Aorta (tissue), 5 donors: ENCODE measurements at places on chromosomes 2 and 18. TPM values are rescaled to one million over a fixed set of nuclear protein-coding genes. Genes with fewer than 3 reads are reported as not detected.

The C2orf15 gene
- total RNA-seq, result 0.65 TPM

The FRZB gene
- 122 TPM for total RNA-seq

The ALPI gene
- total RNA-seq, result not detected

The DPY30 gene
- total RNA-seq, result 47.5 TPM

- H3K27ac ChIP-seq, result no peak overlapping the region
- H3K36me3 ChIP-seq, result peaks cover 4% of the 10 kb centered on the region
- no peak overlapping the region for H3K4me3 ChIP-seq
- H3K27me3 ChIP-seq, result no peaks in the 10 kb centered on the region
- no peaks in the 10 kb centered on the region for H3K4me1 ChIP-seq
Measured at GRCh38 chr2:19973466-19973865, 16.4 kb downstream of the WDR35 start.

- DNase-seq, result no peak
- no peak overlapping the region for H3K4me3 ChIP-seq
- H3K36me3 ChIP-seq, result no peaks in the 10 kb centered on the region
- peaks cover 5% of the 10 kb centered on the region for H3K4me1 ChIP-seq
- H3K27ac ChIP-seq, result peak overlapping the region; percentile 28
- no peaks in the 10 kb centered on the region for H3K27me3 ChIP-seq
Measured at GRCh38 chr2:11333427-11334183, 10.8 kb downstream of the ROCK2 start.

The GRHL1 gene
- 2.5 TPM for total RNA-seq

The ALPP gene
- total RNA-seq, result not detected

The ST8SIA3 gene
- total RNA-seq, result not detected

GRCh38 chr2:162184821-162185450 lies 32.9 kb upstream of the GCG start:
- DNase-seq, result no peak
- H3K27me3 ChIP-seq, result no peaks in the 10 kb centered on the region
- no peaks in the 10 kb centered on the region for H3K4me1 ChIP-seq
- H3K27ac ChIP-seq, result no peak overlapping the region
- no peaks in the 10 kb centered on the region for H3K36me3 ChIP-seq
- no peak overlapping the region for H3K4me3 ChIP-seq

DNA sequence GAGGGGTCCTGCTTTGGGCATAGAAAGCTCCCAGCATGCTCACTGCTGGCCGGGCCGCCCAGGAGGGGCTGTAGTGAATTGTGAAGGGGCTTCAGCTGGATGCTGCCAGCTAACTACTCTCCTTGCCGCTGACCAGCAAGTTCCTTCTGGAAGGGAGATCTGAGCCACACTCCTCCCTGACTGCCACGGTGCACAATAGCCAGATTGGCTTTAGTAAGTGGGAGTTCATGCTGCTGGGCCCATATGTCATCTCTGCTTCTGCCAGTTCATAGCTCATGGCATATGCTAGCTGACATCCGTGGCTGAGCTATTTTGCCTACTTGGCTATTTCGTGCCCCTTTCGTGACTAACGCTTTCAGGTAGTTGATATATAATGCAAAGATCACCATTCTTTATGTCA lies 51.6 kb upstream of the ROCK2 start:
- no peaks in the 10 kb centered on the region for H3K27me3 ChIP-seq
- no peak for DNase-seq
- H3K36me3 ChIP-seq, result no peaks in the 10 kb centered on the region
- H3K4me1 ChIP-seq, result no peaks in the 10 kb centered on the region

The C2orf76 gene
- 14.0 TPM for total RNA-seq

- H3K4me3 ChIP-seq, result no peak overlapping the region
- H3K27me3 ChIP-seq, result no peaks in the 10 kb centered on the region
Measured at GRCh38 chr2:234502285-234502918, 5.5 kb upstream of the ARL4C start.

- no peak overlapping the region for H3K4me3 ChIP-seq
- H3K27ac ChIP-seq, result no peak overlapping the region
- peak; percentile 57 for DNase-seq
- H3K4me1 ChIP-seq, result no peaks in the 10 kb centered on the region
- no peaks in the 10 kb centered on the region for H3K27me3 ChIP-seq
- H3K36me3 ChIP-seq, result no peaks in the 10 kb centered on the region
Measured at GRCh38 chr2:20132990-20133535, 81.6 kb upstream of the LAPTM4A start.

The LAPTM4A gene
- 211 TPM for total RNA-seq

DNA sequence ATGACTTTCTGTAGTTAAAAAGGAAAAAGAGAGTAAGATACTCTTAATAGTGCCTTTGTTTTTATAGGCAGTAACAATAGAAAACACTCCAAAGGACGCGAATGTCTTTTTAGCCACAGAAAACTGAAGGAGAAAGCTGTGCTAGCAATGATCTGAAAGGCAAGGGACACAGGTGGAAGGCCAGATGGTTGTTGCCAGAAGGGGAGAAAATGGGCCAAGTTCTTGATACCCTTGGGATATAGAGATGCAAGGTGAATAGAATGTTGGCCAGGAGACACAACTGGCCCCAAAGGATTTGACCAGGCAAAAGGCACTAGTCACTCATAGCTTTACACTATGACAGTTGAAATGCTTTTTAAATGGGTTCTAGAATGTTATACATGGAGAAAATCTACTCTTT lies 180.0 kb downstream of the NRXN1 start:
- no peak for DNase-seq
- no peaks in the 10 kb centered on the region for H3K36me3 ChIP-seq
- no peaks in the 10 kb centered on the region for H3K4me1 ChIP-seq
- H3K27me3 ChIP-seq, result no peaks in the 10 kb centered on the region
- no peak overlapping the region for H3K27ac ChIP-seq
- H3K4me3 ChIP-seq, result no peak overlapping the region

- H3K4me3 ChIP-seq, result no peak overlapping the region
- no peaks in the 10 kb centered on the region for H3K27me3 ChIP-seq
- H3K36me3 ChIP-seq, result no peaks in the 10 kb centered on the region
- DNase-seq, result no peak
- no peak overlapping the region for H3K27ac ChIP-seq
Measured at GRCh38 chr2:68605939-68606338, 37.4 kb upstream of the PROKR1 start.

GRCh38 chr18:48328473-48329210 lies 80.5 kb downstream of the ZBTB7C start:
- peak overlapping the region; percentile 52 for H3K27ac ChIP-seq
- no peaks in the 10 kb centered on the region for H3K4me1 ChIP-seq
- H3K36me3 ChIP-seq, result no peaks in the 10 kb centered on the region
- no peak overlapping the region for H3K4me3 ChIP-seq
- H3K27me3 ChIP-seq, result no peaks in the 10 kb centered on the region

DNA sequence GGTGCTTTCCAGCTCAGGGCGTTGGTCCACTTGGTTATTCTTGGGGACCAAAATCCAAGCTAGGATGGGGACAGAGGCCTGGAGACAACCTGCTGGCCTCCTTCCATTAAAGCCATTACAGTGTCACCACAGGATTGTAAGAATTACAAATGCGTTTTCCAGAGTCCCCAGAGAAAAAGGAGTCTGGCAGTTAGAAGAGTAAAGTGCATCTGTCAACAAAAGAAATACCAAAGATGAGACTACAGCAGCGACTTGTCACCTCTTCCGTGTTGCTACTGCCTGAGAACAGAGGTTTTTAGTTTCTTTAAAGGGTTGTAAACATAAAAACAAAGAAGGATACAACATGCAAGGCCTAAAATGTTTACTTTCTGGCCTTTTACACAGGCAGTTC lies 235.7 kb downstream of the AGAP1 start:
- no peaks in the 10 kb centered on the region for H3K27me3 ChIP-seq
- no peak for DNase-seq
- H3K27ac ChIP-seq, result no peak overlapping the region
- H3K4me3 ChIP-seq, result no peak overlapping the region

DNA sequence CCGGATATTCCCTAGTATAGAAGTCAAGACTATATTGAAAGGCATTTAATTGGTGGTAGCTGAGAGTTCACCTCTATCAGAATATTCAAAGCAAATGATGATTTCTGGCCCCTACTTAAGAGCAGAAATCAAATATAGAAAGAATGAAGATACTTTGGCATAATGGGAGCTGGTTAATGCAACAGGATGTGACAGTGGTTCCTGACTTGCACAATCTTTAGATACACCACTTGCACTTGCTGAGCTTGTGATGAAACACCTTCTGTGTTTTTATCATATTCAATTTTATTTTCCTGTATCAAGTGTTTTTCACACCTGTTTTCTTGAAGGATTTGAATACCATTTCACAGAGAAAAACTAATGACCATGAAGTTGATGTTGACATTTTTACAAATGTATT lies 124.1 kb upstream of the CDH19 start:
- H3K27me3 ChIP-seq, result no peaks in the 10 kb centered on the region
- no peaks in the 10 kb centered on the region for H3K36me3 ChIP-seq
- no peak for DNase-seq
- no peak overlapping the region for H3K27ac ChIP-seq
- H3K4me3 ChIP-seq, result no peak overlapping the region

The SCN3A gene
- 19.3 TPM for total RNA-seq

The NAT8 gene
- total RNA-seq, result not detected

GRCh38 chr2:162233197-162233596 lies 10.0 kb downstream of the FAP start:
- no peaks in the 10 kb centered on the region for H3K36me3 ChIP-seq
- peaks cover 2% of the 10 kb centered on the region for H3K4me1 ChIP-seq
- no peaks in the 10 kb centered on the region for H3K27me3 ChIP-seq
- no peak overlapping the region for H3K27ac ChIP-seq
- no peak overlapping the region for H3K4me3 ChIP-seq
- no peak for DNase-seq

The MC5R gene
- total RNA-seq, result not detected

- H3K4me1 ChIP-seq, result no peaks in the 10 kb centered on the region
- H3K27ac ChIP-seq, result no peak overlapping the region
- H3K36me3 ChIP-seq, result no peaks in the 10 kb centered on the region
- H3K4me3 ChIP-seq, result no peak overlapping the region
- no peaks in the 10 kb centered on the region for H3K27me3 ChIP-seq
- no peak for DNase-seq
Measured at GRCh38 chr18:29874519-29875098, 1167.9 kb downstream of the DSC3 start.

DNA sequence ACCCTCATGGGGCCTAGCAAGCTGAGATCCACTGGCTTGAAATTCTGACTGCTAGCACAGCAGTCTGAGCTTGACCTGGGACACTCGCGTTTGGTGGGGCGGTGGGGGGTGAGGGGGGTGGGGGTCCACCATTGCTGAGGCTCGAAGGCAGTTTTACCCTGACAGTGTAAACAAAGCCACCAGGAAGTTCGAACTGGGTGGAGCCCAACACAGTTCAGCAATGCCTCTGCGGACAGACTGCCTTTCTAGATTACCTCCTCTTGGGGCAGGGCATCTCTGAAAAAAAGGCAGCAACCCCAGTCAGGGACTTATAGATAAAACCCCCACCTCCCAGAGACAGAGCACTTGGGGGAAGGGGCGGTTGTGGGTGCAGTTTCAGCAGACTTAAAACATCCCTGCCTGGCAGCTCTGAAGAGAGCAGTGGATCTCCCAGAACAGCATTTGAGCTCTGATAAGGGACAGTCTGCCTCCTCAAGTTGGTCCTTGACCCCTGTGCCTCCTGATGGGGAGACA lies 149.7 kb upstream of the TANK start:
- H3K4me3 ChIP-seq, result no peak overlapping the region
- no peaks in the 10 kb centered on the region for H3K4me1 ChIP-seq
- DNase-seq, result no peak
- H3K27me3 ChIP-seq, result no peaks in the 10 kb centered on the region
- H3K36me3 ChIP-seq, result no peaks in the 10 kb centered on the region
- no peak overlapping the region for H3K27ac ChIP-seq

GRCh38 chr2:206585335-206585734 lies 57.0 kb upstream of the FAM237A start:
- DNase-seq, result no peak
- no peak overlapping the region for H3K4me3 ChIP-seq
- no peaks in the 10 kb centered on the region for H3K4me1 ChIP-seq

DNA sequence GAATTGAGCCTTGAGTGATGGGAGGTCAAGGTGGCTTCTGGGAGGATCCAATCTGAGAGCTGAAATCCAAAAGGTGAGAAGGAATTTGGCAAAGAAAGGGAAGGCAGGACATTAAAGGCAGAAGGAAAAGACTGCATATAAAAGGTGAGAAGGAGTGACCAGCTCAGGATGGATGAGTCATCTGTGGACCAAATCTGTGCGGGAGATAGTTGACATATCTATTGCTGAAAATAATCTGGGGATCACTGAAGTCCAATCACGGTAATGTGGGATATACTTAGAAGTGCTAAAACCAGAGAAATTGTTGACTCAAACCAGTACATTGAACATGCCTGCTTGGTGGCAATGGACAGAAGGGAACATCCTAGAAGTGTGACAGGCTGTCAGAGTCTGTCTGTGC lies 8.0 kb upstream of the PTPN4 start:
- H3K4me1 ChIP-seq, result no peaks in the 10 kb centered on the region
- no peak for DNase-seq
- no peak overlapping the region for H3K4me3 ChIP-seq
- H3K27me3 ChIP-seq, result no peaks in the 10 kb centered on the region

DNA sequence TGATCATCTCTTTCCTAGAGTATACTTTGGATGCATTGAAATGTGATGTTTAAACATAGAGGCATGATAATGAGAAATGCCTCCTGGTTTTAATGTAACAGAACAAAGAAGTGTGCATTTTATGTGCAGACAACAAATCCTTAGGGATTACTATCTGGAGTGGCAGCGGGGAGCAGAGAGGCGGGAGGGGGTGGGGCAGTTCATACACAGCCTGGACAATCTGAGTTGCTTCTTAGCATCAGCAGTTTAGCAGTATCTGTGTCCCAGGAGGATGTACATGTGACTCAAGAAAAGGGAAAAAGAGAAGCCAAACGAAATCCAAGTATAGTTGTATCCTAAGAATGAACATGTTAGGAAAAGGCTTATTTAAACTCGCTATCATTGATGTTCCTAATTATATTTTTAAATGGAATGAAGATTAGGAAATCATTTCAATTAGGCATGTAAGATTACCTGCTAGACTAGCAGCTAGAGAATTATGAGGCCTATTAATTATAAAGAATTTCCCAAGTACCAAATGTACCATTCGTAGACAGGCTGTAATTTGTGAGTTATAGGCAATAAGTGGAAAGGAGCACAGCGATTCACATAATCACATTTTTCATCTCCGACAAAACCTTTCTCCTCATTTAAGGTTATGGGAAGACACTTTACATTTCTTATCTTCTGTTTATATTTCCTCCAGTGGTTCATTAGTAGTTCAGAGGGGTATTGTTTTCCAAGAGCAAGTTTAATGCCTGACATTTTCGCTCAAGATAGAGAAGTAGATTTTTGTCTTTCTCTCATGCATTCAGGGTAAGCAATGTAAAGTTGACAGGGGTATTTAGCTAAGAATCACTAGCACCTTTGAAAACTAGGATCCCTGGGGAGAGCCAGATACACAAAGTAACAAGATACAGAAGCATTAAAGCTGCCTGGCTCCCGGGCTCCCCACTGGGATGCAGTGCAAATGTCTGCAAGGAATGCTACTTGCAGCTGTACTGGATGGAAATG lies 141.3 kb upstream of the NOSTRIN start:
- no peaks in the 10 kb centered on the region for H3K4me1 ChIP-seq
- no peak for DNase-seq
- H3K36me3 ChIP-seq, result no peaks in the 10 kb centered on the region
- H3K27ac ChIP-seq, result no peak overlapping the region
- no peak overlapping the region for H3K4me3 ChIP-seq
- no peaks in the 10 kb centered on the region for H3K27me3 ChIP-seq

GRCh38 chr18:55407774-55408535 lies 180.0 kb downstream of the TCF4 start:
- H3K27me3 ChIP-seq, result no peaks in the 10 kb centered on the region
- H3K4me3 ChIP-seq, result no peak overlapping the region
- no peak for DNase-seq
- no peaks in the 10 kb centered on the region for H3K4me1 ChIP-seq
- H3K27ac ChIP-seq, result no peak overlapping the region
- H3K36me3 ChIP-seq, result no peaks in the 10 kb centered on the region
